GM18507 (cell line): ENCODE measurements at places on chromosomes 2 and 18.

GRCh38 chr18:78913830-78914231, 65.8 kb upstream of the SALL3 start:
- DNase-seq, result no peak

DNA sequence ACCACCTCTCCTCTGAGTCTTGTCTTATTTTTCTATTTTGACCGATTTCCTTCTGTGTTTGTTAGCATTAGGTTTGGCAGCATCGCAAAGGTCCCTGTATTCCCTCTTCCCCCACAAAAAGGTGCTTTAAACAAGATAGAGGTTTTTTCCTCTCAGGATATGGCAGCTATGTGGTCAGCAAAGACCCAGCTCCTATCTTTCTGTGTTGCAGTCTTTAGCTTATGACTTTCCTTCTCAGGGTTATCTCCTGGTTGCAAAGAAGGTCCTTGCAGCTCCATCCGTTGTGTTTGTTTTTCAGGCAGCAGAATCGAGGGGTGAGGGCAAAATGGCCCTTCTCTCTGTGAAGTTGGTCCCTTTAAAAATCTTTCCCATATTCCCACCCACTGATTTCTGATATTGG, 38.4 kb downstream of the GALNT1 start:
- no peak for DNase-seq

- DNase-seq, result no peak
Measured at GRCh38 chr18:51169731-51170130, 27.8 kb downstream of the MEX3C start.

DNA sequence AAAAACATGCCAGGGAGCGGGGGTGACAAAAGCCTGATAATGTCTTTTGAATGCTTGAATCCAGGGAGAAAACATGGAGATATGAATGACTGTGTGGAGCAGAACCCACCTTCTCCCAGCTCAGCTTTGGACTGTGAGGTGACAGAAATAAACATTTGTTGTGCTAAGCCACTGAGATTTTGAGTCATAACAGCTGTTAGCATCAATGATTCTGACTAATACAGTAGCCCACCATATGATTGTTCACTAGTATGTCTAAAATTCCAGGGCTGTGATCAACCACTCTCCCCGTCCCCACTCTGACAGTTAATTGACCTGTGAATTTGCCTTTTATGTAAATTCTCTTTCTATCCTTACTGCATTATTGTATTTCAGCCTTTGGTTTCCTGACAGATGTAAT, 69.1 kb downstream of the PDK1 start:
- DNase-seq, result no peak

DNA sequence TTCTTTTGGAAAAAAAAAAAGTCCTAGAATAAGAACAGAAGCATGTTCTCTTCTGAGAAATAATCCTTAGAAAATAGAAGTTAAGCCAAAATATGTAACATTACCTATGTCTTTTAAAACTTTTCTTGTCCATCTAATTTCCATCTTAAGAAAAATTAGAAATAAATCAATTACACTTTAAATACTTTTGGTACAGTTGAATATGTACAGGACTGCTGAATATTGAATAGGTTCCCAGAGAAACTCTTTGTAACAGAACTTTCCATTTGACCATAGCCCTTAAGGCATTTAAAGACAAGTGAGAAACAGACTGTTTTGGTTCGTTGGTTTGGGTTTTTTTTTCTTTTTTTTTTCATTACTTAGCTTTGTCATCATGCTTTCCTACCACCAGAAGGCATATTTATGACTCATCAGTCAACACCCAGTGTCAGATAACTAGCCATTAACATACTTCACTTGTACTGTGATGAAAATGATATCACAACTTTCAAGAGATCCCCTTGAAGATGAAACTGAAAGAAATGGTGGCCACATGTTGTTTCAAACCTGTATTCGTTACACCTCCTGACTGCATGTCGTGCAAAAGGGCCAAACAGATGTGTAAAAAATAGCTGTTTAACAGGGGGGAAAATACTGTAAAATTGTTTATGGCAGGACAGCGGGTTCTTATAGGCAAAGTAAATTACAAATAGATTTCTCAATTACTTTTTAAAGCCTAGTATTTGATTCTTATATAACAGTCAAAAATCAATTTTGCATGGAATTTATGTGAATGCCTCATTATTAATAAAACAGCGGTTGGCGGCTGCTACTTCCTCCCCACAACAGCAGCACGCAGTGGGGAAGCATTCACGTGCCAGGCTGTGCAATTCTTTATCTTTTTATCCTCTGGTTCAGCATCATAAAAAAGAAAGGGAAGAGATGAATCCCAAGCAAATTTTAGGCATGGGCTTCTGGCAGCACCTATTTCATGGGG, 280.7 kb upstream of the HNRNPA3 start:
- peak; percentile 58 for DNase-seq

- no peak for DNase-seq
Measured at GRCh38 chr2:205989271-205990071, 96.5 kb downstream of the INO80D start.

DNA sequence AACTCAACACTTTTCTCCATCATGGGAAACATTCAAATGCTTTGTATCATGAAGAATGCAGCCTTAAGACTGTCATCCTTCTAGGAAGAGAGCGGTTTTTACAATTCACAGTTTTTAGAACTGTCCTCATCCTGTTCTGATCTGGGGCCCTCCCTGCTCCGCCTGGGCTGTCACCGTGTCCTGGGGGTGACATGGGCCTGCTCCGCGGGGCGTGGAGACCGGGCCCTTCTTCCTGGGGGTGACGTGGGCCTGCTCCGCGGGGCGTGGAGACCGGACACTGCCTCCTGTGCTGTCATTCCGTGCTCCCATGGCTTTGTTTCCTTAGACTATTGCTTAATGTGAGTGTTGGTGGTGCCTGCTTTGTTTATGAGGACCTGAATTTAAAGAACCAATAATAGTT, 122.8 kb downstream of the TMEM18 start:
- DNase-seq, result no peak

GRCh38 chr2:128314348-128315121, 4.1 kb downstream of the HS6ST1 start:
- no peak for DNase-seq

- DNase-seq, result no peak
Measured at GRCh38 chr18:4360221-4360715, 94.8 kb downstream of the DLGAP1 start.

GRCh38 chr2:69358914-69359313, 28.1 kb downstream of the GFPT1 start:
- no peak for DNase-seq

DNA sequence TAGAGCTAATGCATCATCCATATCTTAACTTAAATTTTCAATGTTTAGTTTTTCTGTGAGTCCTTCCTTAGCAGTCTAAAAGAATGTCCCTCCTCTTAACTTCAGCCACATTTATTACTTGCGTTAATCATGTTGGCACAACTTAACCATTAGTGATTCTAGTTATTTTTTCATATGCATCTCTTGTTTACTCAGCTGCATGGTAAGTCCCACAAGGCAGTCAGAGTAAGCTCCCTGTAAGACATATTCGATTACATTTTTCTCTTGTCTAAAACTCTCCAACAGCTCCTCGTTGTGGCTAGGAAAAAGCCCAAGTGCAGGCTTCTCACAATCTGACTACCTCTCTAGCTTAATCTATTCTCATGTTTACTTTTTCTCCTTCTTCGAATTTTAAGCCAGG, 2045.3 kb upstream of the PIK3C3 start:
- no peak for DNase-seq

GRCh38 chr2:145538661-145539350, 1018.9 kb upstream of the ZEB2 start:
- no peak for DNase-seq

GRCh38 chr2:38068234-38068633, 7.7 kb downstream of the CYP1B1 start:
- DNase-seq, result no peak

DNA sequence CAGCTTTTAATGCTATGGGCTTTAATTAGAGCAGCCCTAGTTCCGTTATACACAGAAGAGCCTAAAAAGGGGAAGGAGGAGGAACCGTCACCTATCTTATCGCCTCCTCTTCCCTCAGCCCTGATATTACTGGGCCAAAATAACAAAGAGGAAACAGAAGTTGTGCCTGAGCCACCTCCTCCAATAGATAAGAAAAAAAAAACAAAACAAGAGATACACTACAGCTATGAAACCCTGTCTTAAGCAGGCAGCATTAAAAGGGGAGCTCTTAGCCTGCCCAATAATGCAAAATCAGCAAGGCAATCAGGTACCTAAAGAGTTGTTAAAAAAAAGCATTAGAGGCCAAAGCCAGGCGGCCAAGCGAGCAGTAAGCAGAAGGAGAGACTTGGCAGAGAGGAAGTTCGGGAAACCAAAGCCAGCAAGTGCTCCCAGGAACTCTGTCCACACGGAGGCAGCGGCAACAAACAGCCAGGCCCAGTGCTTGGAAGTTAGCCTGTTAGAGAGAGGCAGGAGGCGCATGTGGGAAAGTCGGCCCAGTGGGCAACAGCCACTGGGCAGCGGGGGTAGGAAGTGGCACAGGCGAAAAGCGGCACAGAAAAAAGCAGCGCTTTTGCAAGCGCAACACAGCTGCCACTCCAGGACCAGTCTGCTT, 41.8 kb upstream of the PDK1 start:
- DNase-seq, result no peak

DNA sequence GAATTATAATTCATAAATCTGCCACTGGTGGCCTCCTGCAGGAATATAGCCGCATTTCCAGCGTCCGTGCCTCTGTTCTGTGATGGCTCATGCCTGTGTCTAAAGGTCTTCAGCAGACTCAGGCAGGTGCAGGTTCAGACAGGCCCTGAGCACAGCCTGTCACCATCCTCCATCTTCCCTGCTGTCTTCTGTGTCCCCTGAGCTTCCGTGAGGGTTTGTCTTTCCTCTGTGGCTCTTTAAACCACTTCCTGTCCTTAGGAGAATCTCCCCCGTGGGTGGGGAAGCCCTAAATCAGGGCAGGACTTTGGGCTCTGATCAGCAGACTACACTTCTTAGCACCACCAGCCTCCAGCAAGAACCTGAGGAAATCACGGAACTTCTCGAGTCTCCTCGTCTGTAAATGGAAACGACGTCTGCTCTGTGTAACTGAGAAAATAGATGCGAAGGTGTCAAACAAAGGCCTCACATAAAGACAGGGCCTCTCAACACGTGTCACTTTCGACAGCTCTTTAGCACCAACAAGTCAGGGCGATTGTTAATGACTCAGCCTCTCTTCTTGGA, 24.1 kb upstream of the NFATC1 start:
- no peak for DNase-seq
